ENCODE measurements at places on chromosomes 2 and 18.

- DNase-seq = no peak
These were observed 600.0 kb upstream of the SLC39A10 start for GRCh38 chr2:195057001-195057400.

DNA sequence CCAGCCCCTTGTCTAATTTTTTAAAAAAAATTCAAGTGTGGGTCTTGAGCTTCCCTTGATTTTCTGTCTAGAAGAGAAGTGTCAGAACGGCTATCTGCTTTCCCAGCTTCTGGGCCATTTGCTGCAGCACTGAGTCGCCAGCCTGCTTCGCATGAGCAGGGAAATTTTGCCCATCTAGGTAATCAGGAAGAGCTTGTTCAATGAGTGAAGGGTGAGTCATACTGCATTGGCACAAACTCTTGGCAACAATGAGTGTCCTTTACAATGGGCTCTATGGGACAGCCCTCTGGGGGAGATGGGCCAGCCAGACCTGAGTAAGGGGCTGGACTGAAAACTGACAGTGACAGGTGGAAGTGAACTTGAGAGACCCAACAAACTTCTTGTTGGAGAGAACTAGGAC lies 2.4 kb upstream of the RNF144A start:
- DNase-seq = peak; percentile 57

GRCh38 chr2:38622210-38622609 lies 19.5 kb upstream of the HNRNPLL start:
- DNase-seq = no peak

- no peak for DNase-seq
These were observed 220.0 kb downstream of the NEDD4L start for GRCh38 chr18:58264075-58264474.

- peak; percentile 46 for DNase-seq
These were observed 802 bp upstream of the SAP130 start for GRCh38 chr2:128028668-128029054.

GRCh38 chr2:64455545-64455944 lies 1.6 kb downstream of the LGALSL start:
- peak; percentile 5 for DNase-seq

DNA sequence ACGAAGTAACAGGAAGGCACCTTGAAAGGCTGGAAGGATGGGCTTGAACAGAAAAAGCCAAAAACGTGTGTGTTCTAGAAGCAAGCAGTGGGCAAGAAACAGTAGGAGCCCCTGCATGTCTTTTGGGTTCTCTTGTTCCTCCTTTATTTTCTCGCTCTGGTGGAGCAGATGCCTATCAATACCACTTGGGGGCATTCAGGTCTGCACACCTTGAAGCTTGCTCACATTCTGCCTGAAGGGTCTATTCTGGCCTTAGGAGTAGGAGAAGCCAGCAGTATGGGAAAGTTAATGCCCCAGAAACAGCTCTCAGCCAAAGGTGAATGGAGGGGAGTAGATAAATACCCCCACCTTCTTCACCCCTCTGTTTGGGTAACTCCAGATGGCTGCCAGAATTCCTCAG lies 204.5 kb downstream of the TXNL1 start:
- DNase-seq = no peak

- no peak for DNase-seq
These were observed 13.2 kb downstream of the SLC9A2 start for GRCh38 chr2:102632380-102633175.

- no peak for DNase-seq
These were observed 4.5 kb downstream of the RBMS1 start for GRCh38 chr2:160489111-160489510.

- DNase-seq = no peak
These were observed 7.9 kb downstream of the UGP2 start for GRCh38 chr2:63849381-63850203.

DNA sequence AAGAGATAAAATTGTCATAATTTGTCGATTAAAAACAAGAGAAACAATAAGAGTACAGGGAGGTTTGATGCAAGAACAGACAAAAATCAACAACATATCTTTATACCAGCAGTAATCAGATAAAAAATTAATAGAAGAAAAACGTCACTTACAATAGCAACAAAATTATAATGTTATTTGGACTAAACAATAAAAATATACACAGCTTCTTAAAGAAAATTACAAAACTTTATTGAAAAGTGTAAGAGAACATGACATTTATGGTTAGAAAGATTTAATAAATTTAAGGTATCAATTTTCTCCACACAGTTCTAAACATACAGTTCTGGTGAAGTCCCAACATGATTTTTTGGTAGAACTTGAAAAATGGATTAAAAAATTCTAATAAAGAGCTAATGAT lies 12.8 kb downstream of the RNF138 start:
- no peak for DNase-seq

DNA sequence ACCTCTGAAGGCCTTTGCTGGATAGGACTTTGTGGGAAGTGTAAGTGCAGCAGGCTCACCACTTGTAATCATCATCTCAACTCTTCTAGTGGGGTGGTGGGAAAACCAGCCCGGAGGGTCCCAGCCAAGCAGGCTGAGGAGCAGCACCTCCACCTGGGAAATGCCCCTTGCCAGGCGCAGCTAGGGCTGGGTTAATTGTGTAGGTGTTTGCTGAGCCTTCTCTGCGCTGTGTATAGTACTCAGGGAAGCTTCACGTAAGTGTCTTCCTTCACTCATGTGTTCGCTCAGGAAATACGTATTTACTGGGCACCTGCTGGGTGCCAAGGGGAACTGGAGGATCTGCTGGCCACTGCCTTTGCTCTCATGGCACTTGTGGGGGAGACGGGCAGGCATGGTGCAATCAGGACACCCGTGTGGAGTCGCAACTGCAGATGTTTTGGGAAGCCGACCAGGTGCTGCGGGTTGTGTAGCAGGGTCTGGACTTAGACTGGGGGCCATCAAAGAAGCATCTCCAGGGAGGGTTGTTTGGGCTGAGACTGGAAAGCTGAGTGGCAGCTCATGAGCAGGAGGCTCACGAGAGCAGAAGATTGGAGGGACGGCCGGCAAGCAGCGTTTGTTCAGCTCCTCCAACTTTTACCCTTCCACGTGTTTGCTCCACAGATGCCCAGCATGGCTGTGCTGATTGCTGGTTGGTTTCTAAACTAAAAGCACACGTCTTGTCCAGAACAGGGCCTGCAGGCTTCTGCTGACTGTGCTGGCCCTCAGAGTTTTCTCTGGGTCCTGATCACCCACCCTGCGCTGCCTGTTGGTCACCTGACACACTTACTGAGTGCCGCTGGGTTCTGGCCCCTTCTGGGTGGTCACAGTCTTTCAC lies 164.6 kb downstream of the LDLRAD4 start:
- no peak for DNase-seq

GRCh38 chr2:33230842-33231241 lies 245.6 kb upstream of the RASGRP3 start:
- DNase-seq = no peak

GRCh38 chr2:23485841-23486683 lies 101.1 kb downstream of the KLHL29 start:
- DNase-seq = no peak

- no peak for DNase-seq
These were observed 5.1 kb downstream of the FER1L5 start for GRCh38 chr2:96647681-96648080.

- no peak for DNase-seq
These were observed 138.0 kb upstream of the GPC1 start for GRCh38 chr2:240297256-240298116.

GRCh38 chr2:143744114-143744513 lies 614.9 kb downstream of the ARHGAP15 start:
- no peak for DNase-seq

DNA sequence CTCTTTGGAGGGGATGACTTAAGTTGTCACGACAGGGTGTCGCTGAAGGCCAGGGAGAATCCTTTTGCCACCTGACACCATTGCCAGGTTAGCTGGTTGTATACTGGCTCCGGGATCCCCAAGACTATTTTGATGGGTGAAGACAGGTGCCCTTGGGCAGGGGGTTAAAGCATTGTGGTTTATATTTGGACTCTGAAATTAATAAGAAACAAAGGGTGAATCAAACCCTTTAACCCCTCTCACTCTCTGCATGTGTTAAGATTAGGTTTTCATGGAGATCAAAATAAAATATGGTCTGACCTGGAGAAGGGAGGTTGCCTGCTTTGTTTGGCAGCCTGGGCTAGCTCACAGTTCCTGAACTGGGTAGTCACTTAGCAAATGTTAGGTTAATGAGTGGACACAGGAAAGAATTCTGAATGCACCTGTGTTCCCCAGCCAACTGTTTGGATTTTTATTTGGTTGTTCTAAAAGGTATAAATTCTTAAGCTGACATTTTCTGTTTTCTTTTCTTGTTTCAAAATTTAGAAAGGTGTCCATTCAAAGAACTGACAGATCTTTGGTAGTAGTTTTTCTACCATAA lies 301.7 kb downstream of the KCNS3 start:
- peak; percentile 17 for DNase-seq

DNA sequence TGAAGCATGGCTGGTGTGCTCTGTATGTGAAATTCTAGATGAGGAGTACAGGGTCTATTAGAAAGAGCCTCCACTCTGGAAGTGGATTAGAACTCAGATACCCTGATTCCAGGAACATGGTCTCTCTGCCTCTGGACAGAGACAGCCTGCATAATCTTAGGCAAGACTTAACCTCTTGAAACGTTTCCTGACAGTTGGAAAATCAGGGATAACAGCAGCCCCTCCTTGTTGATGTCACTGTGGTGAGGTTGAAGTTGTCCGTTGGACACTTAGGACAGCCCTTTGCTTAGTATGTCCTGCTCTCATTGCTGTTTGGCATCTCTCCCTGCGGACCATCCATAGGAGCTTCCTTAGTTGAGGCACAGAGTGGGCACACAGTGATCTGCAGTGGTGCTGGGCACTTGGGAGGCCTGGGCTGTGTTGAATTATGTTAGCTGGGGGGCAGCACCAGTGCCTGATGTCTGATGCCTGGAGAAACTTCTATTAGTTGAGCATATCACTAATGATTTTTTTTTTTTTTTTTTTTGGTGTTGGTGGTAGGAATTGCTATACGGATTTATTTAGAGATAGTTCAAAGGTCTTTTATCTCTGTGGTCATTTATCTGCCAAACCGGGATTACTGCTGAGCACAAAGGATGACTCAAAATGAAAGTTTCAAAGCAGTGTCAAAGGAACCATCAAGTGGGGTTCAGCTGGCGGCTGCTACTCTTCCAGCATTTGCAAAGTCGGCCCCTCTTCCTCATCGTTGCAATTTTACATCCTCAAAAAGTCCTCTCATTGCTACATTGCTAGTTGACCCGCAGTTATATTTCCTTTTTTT lies 28.8 kb downstream of the SETBP1 start:
- DNase-seq = no peak

DNA sequence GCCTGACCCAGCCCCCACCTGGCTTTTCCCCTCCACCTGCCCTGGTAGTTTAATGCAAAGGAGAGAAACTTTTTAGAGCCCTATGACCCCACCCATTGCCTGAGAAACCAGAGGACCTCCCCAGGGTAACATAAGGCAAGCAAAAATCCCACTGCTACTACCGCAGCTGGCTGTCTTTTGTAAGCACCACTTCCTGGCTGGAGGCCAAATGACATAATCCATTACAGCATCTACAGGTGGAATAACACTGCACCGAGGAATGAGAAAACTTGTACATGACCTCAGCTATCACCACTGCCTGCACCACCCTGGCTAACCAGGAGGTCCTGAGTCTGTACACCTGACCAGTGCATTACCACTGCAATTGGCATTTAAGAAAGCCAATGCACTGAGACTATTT lies 149.6 kb upstream of the GALNT5 start:
- peak; percentile 95 for DNase-seq

DNA sequence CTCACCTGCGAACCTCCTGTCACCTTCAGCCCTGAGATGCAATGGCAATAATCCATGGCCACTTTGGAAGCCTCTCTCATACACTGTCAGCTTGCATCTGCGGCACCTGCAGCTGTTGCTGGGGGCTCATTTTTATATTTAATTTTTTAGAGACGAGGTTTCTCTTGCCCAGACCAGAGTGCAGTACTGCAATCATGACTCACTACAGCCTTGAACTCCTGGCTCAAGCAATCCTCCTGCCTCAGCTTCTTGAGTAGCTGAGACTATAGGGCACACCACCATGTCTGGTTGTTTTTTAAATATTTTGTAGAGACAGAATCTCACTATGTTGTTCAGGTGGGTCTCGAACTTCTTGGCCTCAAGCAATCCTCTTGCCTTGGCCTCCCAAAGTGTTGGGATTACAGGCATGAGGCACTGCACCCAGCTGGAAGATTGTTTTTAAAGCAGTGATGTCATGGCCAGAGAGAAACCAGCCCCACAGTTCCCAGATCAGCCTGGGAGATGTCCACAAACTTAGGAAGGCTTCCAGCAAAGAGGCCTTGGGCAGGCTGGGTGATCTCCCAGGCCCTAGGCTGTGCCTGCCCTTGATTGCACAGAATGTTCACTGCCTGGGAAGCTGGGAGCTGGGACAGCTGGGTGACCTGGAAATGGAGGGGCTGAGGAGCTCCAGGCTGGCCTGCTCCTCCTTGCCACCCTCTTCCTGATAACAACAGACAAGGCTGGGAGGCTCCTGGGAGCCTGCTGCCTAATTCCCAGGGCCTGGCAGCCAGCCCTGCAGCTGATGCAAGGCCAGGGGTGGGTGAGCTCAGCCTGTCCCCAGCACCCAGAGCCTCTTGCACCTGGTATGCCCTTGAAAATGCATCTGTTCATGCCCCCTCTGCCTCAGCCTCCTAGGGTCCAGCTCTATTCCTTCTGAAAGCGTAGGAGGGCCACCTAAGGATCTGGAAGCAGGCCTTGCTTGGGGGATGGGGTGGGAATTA lies 27.1 kb downstream of the SH2D6 start:
- DNase-seq = peak; percentile 60

DNA sequence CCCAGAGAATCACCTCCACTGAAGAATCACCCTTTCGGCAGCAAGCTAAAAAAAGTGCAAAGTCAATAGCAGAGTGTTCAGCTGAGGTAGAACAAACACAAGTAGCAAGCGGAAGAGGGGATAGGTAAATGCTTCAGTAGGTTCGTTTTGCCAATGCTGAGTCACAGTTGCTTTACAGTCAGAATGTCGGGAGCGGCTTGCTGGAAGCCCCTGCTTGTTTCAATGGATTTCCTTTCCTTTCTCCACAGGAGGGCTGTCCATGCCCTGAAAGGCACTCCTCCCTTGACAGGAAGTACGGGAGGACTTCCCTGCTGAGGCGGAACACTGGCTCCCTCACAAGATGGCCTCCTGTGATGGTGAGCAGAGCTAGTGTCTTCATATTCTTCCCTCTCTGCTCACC lies 146.2 kb upstream of the LYPD1 start:
- no peak for DNase-seq

- peak; percentile 77 for DNase-seq
These were observed 65.9 kb downstream of the EDAR start for GRCh38 chr2:108923019-108923700.

- DNase-seq = no peak
These were observed 300.3 kb downstream of the CYRIA start for GRCh38 chr2:16365366-16365765.

DNA sequence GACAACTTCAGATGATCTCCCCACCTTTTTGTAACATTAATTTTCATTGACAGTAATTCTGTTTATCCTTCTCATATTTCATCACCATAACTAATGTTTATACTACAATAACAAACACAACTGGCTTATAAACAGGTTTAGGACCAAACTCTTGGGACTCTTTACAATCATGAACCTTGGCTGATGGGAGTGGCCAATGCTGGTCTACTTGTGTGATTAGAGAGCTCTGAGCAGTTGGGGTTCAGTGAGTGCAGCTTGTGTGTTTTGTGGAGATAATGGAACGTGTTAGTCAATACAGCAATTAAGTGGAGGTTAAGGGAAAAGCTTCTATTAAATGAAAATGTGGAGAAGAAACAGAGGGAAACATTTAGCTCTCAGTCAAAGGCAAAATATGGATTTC lies 207.1 kb downstream of the SPAG16 start:
- DNase-seq = no peak

All from DMS53 (cell line).